ENCODE measurements at places on chromosomes 2 and 18. TPM values are rescaled to one million over a fixed set of nuclear protein-coding genes. Genes with fewer than 3 reads are reported as not detected.
A peak's percentile ranks its signal among the peaks of the same experiment; 100 is the strongest.

DNA sequence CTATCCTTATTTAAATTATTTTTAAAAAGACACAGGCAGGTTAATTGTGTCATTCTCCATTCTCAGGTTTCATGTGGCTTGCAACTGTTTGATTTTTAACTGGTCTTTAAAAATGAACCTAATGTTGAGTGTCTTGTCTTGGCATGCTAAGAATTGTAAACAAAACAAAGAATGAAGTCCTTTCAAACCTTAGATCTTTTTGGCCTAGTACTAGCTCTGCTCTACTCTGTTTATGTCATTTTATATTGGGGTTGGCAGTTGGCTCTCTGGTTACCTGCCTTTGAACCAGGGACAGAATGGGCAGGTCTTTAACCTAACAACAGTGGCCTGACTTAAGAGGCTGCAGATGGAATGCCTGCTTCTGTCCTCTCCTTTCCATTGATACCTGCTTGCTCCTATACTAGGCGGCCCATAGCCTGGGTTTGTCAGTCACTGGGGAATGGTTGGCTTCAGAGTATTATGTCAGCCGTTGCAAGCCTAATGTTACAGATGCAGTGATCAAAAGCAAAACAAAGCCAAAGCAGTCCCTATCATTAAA, 85.5 kb downstream of the MTA3 start:
- no peak for DNase-seq

GRCh38 chr2:37501113-37501512, 156.7 kb downstream of the QPCT start:
- DNase-seq: no peak

DNA sequence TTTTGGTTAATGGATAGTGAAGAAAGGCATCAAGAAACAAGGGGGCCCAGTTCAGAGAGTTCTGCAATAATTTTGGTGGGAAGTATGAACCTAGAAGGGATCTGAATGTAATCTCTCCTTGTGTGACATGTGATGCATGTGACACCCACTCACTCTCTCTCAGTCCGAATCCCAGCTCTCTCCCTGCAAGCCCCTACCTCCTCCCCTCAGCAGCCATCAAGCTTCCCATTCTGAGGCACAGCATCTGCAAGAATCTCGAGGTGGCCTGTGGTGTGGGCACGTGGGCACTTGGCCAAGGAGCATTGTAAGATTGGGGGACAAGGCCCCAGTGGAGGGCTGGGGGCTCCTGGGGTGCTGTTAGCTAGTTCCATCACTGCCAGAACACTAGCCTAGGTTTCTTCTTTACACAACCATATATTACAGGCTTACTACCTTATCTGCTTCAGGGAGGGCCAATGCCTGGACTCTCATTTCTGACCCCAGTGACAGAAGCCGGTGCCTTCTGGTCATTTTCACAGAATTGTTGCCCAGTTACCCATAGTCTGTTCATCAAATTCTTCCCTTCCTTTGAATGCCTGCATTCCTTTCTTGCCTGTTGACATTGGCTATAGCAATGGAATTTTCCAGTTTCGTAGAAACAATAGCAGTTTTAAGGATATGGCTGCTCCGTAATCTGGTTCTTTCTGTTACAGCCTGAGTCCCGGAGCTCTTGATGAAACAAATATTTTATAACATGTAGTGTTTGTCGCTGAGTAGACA, 13.3 kb upstream of the LCLAT1 start:
- DNase-seq: no peak

DNA sequence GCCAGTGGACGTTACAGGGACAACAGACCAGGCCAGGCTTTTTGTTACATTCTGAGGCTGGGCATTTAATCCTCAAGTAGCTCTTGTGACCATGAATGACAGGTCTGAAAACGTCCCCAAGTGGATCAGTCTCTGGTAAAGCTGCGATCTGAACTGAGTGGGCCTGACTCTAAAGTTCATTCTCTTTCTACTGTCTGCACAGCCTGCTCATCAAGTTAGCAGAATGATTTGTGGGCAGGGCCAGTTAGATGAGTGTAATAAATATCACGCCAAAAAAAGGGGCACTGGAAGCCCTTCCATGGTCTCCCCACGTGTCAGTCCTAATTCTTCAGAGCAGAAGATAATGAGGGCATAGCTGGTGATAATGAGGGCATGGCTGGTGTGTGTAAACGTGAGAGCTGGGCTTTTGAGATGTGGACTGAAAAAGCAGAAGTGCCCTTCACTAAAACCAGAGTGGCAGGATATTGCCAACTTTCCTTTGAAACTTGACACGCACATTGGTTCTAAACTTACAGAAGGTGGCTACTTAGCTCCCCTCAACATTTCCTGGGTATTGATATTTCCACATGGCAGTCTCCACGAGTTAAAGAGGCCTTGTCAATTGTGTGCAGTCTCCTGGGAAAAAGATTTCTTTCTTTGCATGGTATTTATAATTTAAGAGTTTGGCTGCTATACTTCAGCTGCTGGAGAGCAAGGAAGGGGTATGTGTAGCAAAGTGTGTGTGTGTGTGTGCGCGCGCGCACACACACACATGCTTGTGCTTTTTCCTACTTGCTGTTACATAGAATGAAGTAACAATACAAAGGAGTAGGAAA, 72.7 kb upstream of the LYPD6B start:
- DNase-seq: no peak

DNA sequence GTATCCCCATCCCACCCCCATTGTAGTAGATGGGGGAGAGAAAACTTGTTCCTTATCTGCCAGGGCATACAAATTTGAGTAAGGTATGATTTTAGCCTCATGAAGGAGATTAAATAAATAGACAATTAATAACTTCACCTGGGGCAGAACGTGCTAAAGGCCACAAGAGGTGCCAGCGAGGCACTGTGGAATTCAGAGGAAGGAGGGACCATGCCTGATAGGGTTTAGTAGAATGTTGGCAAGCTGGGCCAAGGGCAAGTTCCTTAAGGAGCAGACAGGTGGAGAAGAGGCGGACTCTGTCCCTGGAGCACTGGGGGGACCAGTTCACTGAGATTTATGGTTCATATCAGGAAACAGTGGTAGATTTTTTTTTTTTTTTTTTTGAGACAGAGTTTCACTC, 22.5 kb downstream of the STAMBP start:
- DNase-seq: no peak

- no peak for DNase-seq
Observed at GRCh38 chr18:26103579-26103978, 13.2 kb upstream of the SS18 start.

- no peak for DNase-seq
Observed at GRCh38 chr2:135931776-135932443, 53.5 kb downstream of the DARS1 start.

- no peak for DNase-seq
Observed at GRCh38 chr18:39966275-39966674, 1988.8 kb upstream of the PIK3C3 start.

DNA sequence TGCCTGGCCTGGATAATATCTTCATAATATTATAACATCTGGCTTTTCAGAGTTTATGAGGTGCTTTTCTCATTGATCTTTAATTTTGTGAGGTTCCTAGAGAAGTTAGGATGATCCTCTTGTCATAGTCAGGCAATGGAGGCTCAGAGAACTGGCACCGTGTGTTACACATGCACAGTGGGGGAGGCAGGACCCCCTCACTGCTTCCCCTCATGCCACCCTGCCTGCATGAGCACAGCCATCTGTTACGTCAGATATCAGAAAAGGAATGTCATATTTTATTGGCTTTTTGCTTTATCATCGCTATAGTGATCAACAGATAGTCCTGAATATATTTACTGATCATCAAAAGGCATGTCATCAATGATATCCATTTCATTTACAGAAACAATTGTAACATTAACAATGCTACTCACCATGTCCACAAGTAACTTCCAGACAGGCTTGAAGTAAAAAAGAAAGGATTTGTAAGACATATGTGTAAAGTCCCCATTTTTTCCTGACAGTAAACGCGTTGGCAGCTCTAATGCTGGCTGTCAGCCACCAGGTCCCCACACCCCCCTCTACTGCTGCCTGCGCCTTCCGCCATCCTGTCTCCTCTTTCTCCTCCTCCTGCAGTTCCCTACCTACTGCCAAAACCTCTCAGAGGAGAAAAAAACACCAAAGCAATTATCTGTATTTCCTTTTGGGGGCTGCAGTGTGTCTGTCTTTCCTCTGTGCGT, 18.8 kb downstream of the ENOSF1 start:
- DNase-seq: no peak

GRCh38 chr2:128324897-128325410, 6.3 kb upstream of the HS6ST1 start:
- peak; percentile 37 for DNase-seq

DNA sequence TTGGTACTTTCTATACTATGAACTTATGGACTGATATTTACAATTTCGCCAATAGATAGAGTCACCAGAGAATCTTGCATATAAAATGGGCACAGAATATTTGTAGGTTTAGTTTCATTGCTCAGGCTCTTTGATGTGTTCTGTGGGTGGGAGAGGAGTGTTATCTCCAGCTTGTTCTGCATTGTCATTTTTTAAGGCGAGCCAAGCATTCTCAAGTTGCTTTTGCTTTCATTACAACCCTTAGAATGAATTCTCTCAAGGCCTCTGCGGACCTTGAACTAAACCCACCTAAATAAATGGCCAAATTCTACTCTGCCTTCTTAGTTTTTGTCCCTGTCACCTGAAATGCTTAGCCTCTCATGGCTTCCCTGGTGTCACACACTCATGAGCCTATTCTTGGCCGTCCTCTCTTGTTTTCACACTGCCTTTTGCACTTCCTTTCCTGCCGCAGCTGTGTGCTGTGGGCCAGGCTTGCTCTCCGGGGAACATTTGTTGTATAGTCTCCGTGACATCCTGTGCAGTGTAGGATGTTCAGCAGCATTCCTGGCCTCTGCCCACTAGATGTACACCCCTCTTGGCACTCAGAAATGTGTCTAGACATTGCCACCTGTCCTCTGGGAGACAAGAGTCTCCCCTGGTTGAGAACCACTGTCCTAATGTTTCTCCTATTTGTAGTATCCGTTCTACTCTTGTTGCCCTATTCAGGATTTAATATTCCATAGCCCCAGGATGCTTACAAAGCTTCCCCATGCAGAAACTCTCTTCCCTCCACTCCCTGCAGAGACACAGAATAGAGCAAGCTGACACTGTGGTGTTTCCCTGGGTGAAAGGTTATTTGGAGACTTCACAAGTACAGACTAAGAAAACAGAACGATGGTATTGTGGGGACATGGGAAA, 255.6 kb downstream of the PTPRM start:
- DNase-seq: no peak

- no peak for DNase-seq
Observed at GRCh38 chr2:129056959-129057317, 738.3 kb upstream of the HS6ST1 start.

DNA sequence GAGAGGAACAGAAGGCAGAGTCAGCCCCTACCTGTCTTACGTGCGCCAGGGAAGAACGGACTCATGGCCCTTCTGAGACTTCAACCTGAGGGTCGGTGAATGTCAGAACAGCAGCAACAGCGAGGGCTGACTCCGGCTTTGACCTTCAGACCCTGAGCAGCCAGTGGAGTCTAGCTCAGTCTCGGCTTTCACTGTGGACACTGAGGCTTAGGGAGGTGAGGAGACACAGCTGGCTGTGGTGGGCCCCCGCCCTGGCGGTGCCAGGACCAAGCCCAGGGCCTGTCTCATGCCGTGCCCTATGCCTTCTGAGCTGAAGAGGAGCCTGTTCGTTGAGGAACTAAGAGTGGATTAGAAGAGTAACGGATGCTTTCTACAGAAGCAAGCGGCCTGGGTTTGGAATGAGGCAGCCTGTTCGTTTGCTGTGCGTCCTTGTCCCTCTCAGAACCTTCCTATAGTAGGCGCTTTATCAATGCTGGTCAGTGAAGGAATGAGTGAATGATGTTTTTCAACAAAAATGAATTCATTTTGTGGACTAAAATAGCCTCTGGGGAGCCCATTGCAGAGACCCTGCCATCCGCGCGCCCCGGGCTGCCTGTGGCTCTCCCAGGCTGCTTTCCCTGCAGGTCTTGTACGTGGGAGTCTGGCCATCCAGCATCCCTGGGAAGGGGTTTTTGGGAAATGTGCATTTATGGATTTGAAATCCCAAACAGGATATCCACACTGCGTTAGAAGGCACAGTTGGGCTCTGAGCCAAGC, 38.9 kb downstream of the ASB1 start:
- DNase-seq: peak; percentile 79

GRCh38 chr2:148726228-148726627, 81.7 kb downstream of the EPC2 start:
- DNase-seq: no peak

- DNase-seq: no peak
Observed at GRCh38 chr2:172540421-172540820, 15.5 kb upstream of the PDK1 start.

DNA sequence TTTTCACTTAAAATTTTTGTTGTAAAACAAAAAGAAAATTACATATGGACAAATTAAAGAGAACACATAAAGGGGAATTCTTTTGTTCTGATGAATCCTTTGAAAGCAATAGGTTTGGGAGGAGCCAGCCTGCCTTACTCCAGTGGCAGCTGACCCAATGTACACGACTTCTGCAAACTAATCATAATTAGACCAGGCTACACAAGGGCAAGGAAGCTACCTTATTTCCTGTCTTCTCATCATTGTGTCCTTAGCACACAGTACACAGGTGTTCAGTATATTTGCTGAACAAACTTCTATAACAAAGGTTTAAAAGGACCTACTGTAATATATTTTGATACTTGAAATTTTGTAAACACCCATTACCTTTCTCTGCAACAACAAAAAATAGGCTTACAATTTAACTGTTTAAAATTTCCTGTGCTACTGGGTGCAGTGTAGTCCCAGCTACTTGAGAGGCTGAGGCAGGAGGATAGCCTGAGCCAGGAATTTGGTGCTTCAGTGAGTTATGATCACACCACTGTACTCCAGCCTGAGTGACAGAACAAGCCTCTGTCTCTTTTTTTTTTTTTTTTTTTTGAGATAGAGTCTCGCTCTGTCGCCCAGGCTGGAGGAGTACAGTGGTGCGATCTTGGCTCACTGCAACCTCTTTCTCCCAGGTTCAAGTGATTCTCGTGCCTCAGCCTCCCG, 18.9 kb downstream of the KCNG3 start:
- no peak for DNase-seq

DNA sequence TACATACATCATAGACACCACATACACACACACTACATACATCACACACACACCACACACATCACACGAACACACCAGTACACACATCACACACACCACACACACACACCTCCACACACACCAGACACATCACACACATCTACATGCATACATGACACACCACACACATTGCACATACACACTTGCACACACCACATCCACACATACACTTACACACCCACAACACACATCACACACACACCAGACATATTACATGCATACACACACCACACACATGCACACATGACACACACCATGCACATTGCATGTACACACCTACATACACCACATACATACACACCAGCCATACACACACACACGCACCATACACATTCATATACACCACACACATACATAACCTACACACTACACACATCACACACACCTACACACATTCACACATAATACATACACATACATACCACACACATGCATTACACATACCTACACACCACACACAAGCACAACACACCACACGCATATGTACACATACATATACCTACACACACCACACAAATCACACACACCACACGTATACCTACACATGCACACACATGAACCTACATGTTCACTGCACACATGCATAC, 156.5 kb downstream of the NDUFA10 start:
- peak; percentile 77 for DNase-seq

The AQP12B gene
- total RNA-seq: not detected

The CAPN14 gene
- not detected for total RNA-seq

The UPP2 gene
- total RNA-seq: not detected

The TUBB8B gene
- not detected for total RNA-seq

The MAPK4 gene
- total RNA-seq: 14.5 TPM

The IL1F10 gene
- not detected for total RNA-seq

The CPO gene
- 0.33 TPM for total RNA-seq

Data from esophagus muscularis mucosa (tissue), 4 donors.